ENCODE measurements at places on chromosomes 16 and 17.

DNA sequence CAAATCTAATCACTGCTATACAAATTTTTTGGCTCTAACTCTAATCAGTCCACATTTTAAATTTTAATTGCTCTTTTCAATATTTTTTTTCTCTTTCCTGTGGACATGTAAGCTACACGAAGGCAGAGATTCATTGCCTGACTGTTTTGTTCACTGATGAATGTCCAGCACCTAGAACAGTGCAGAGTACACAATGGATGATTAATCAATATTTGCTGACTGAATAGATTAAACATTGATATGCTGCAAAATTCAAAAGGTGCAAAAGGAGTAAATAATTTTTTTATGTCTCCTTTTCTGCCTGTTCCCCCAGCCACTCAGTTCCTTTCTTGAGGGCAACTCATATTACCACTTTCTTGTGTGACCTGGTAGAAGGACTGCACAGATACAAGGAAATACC, 32.8 kb downstream of the SCNN1B start:
- DNase-seq: no peak

DNA sequence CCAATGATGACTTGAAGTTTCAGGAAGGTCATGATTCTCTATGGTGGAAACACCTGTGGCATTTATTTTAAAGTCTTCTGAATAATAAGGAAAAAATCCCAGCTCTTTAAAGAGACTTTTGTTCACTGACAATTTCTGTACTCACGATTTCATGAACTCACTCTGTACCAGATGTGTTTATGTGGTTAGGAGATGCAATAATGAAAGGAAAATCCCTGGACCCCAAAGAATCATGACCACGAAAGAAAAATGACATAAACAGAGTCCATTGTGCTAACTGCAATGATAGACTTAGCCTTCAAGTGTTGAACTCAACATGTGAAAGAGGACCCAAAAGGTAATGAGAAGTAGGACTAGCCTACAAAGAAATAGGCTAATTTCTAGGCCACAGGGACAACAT, 947.5 kb downstream of the CDH11 start:
- DNase-seq: no peak

DNA sequence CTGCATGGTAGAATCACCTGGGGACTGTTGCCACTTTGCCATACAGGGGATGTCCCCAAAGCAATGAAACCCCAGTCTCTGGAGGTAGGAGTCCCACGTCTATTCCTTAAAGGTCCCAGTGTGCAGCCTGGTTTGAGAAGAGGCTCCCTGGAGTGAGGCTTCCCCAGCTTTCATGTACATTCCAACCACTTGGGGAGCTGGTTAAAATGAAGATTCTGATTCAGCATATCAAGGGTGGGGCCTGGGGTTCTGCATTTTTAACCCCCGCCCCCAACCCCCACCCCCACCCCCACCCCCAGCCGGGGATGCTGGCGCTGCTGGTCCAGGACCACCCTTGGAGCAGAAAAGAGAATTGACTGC, 241.2 kb downstream of the FOXL1 start:
- DNase-seq: no peak

- no peak for DNase-seq
Observed at GRCh38 chr17:28427371-28427770, 21.4 kb upstream of the SLC46A1 start.

- DNase-seq: no peak
Observed at GRCh38 chr16:19294156-19294649, 8.7 kb downstream of the CLEC19A start.

GRCh38 chr17:70076831-70077230, 1.8 kb downstream of the KCNJ16 start:
- DNase-seq: no peak

DNA sequence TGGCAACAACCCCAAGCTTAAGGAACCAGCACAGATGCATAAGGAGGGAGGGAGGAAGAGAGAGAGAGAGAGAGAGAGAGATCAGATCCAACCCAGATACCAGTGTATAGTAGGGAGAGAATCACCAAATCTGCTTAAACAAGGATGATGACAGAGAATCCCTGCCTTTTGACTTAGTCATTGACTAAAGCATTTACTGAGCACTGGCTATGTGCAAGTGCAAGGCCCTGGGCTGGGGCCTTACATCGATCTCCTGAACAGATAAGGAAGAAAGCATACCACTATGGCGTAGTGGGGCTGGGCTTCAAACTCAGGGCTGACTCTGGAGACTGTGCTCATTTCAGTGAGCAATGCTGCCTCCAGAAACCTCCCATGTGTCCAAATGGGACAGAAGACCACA, 15.8 kb downstream of the TSNAXIP1 start:
- DNase-seq: no peak

DNA sequence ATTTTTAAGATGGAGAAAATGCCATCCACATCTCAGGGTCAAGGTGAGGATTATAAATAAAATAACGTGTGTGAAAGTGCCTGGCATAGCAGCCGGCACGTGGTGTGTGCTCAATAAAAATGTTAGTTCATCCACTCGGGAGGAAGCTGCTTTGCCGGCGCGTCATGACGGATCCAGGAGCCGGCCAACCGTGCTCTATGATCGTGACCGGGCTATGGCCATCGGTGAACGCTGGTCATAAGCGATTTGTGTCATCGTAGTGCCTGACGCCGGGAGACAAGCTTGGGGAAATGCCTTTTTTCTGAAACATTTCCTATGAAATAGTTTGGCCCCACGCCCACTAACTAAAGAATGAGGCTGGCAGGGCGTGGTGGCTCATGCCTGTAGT, 74.0 kb downstream of the CMC2 start:
- DNase-seq: no peak

DNA sequence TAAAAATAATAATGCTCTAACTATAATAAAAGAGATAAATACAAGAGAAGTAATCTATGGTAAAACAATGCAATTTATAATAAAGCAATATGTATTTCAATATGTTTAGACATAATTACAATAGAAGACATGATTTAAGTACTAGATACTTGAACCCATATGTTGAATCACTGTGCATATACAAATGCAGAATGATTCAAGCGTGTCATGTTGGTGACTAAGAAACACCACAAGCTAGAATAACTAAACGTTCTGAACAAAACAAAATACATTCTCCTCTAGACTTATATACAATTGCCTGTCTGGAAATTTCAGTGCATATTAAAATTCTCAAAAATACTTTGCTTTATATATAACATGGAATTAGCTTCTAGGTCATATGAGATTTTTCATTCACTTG, 11.2 kb downstream of the TADA2A start:
- no peak for DNase-seq

DNA sequence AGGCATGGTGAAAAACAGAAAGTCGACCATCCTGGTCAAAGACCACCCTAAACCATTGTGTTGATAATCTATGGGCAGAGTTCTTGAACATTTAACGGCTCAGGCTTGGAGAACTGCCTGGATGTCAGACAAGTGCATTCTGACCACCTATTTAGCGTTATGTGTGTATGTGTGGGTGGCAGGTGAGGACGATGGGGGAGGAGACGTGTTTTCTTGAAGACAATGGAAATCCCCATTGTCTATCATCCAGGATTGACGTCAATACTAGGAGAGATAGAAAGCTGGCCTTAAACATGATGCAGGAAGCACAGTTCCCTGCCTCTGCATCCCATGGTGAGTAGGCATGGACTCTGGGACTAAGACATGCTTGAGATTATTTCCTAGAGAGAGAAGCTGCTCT, 157.4 kb upstream of the MAF start:
- no peak for DNase-seq

- DNase-seq: no peak
Observed at GRCh38 chr17:27565874-27566670, 64.9 kb upstream of the LGALS9 start.

GRCh38 chr16:83068686-83069085, 441.9 kb downstream of the CDH13 start:
- no peak for DNase-seq

GRCh38 chr16:49952386-49952785, 72.6 kb upstream of the CNEP1R1 start:
- DNase-seq: no peak

DNA sequence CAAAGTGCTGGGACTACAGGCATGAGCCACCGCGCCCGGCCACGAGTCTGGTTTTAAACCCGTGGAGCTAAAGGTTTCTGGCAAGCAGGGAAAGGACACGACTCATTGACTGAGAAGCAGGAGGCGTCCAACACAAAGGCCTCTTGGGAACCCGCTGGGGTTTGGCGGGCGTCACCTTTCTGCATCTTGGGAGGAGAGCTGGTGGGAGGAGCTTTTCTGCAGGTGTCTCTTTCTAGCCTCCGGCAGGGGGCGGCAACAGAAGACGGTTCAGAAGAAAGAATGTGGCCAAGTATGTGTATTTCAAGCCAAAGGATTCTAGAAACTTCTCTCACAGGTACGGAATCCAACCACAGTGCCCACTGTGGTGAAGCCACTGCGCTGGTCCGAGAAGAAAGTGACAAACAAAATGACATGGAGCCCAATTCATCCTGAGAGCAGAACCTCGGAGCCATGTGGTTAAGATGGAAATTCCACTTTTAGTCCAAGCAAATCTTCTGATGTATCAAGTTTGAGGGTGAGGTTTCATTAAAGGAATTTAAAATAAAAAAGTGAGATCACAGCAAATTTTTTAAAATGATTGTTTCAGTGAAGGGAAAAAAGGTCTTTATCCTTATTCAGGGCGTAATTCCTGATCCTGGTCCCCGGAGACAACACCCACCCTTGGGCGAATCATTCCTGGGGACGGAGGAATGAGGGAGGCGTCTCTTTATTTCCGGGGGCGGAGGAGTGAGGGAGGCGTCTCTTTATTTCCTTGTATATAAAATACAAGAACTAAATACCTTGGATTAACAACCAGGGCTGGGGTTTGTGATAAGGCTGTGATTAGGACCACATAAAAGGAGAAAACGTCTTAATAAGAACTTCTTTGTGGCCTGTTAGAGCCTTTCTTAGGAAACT, 97.6 kb downstream of the MRM3 start:
- peak; percentile 48 for DNase-seq
